ENCODE measurements at places on chromosomes 6 and 20. TPM values are rescaled to one million over a fixed set of nuclear protein-coding genes. Genes with fewer than 3 reads are reported as not detected.

The QRSL1 gene
- 16.0 TPM for polyA plus RNA-seq

The ARMH2 gene
- not detected for polyA plus RNA-seq

The MYL9 gene
- polyA plus RNA-seq: 405 TPM

DNA sequence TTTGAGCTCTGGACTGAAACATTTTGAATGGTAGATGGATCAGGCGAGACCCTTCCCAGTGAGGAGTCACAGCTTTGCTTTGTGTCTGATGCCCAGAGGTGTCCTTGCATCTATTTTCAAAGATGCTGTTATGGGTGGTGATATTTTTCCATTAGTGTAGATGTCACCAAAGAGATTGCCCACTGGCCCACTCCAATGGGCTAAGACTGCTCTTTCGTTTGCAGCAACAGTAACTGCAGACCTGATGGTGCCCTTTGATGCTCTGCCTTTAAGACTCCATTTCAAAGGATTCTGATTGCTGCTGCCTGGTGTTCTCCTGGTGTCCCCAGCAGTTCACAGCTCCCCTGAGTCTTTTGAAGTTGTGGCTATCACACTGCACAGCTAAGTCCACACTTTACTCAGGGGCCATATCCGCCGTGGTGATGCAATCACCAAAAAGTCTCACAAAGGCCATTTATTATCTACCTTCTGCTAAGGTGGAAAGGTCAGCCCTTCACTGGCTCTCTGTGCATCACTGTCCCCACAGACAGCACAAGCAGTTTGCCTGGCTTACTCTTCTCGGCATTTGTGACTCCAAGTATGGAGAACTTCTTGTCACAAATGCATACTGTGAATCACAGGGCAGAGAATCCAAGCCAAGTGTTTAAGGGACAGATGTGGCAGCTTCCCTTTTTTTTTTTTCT is 56.4 kb downstream of the NOX3 start:
- DNase-seq: no peak

DNA sequence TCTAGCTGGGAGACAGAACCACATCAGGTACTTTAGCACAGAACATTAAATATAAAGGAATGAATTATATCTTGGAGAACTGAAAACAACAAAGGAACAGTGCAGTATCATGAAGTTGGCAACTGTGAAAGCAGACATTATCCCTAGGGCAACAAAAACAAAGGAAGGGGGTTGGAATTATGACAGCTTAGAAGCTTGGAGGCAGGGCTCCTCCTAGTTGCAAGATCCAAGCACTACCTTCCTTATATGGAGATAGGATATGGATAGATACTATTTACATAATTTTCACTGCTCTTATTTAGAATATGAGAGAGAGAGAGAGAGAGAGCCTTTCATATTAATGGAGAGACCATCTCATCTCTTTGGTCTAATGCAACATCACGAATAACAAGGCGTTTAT is 27.0 kb downstream of the TMEM14A start:
- no peak for DNase-seq

GRCh38 chr6:36762123-36762522 is 64.5 kb downstream of the RAB44 start:
- DNase-seq: no peak

Data from muscle of back (tissue), 13 donors.